ENCODE measurements at places on chromosomes 11 and 22. TPM values are rescaled to one million over a fixed set of nuclear protein-coding genes. Genes with fewer than 3 reads are reported as not detected.

DNA sequence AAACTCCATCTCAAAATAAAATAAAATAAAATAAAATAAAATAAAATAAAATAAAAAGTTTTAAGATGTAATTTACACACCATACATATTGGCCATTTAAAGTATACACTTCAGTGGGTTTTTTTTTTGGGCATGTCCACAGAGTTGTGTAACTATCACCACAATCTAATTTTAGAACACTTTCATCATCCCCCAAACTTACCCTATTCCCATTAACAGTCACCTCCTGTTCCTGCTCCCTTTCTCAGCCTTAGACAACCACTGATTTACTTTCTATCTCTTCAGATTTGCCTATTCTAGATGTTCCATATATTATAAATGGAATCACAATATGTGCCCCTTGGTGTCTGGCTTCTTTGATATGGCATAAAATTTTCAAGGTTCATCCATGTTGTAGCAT lies 4.6 kb upstream of the ACER3 start:
- H3K4me1 ChIP-seq: peaks cover 4% of the 10 kb centered on the region
- H3K27me3 ChIP-seq: no peaks in the 10 kb centered on the region
- H3K4me3 ChIP-seq: no peak overlapping the region
- H3K36me3 ChIP-seq: no peaks in the 10 kb centered on the region
- no peak for DNase-seq

- H3K4me1 ChIP-seq: no peaks in the 10 kb centered on the region
- no peak for DNase-seq
These were observed 21.5 kb downstream of the PLEKHB1 start for GRCh38 chr11:73667891-73668290.

DNA sequence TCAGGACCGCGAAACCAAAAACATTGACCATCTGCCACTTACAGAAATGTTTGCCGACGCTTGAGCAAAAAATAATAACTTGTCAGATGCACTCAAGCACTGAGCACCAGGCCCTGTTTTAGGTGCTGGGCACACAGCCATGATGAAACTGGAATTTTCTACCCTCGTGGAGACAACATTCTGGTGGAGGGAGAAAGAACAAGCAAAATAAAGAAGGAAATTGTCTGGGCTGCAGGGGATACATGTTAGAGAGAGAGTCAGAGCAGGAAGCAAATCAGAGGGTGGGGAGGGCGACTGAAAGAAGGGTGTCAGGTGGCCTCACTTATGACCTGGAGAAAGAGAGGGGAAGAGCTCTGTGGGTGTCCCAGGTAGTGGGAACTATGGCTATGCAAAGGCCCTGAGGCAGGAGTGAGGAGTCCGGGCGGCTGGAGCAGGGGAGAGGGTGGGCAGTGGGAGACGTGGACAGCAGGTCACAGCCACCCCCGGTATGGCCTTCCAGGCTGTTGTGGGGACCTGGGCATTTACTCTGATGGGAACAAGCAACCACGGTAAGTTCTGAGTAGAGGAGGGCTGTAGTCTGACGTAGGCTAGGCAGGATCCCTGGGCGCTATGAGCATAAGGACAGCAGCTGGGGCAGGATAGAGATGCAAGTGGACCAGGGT lies 78.8 kb downstream of the MYEOV start:
- H3K27ac ChIP-seq: no peak overlapping the region
- H3K36me3 ChIP-seq: no peaks in the 10 kb centered on the region
- H3K27me3 ChIP-seq: no peaks in the 10 kb centered on the region

GRCh38 chr11:127506126-127506525 lies 505.6 kb upstream of the KIRREL3 start:
- no peaks in the 10 kb centered on the region for H3K36me3 ChIP-seq
- no peak overlapping the region for H3K27ac ChIP-seq
- no peaks in the 10 kb centered on the region for H3K4me1 ChIP-seq
- no peak for DNase-seq

Gene MRPL11
- 66.6 TPM for total RNA-seq

Gene KRTAP5-2
- total RNA-seq: not detected

Gene ACRV1
- 0.23 TPM for total RNA-seq

Gene PLXNB2
- total RNA-seq: 34.0 TPM

Data from activated T-cell treated with anti-CD3 and anti-CD28 coated beads, Interleukin-2, amount 50 U/mL, for 72 hours (primary cell).